HCT116 (cell line): ENCODE measurements at places on chromosomes 12 and 14. TPM values are rescaled to one million over a fixed set of nuclear protein-coding genes. Genes with fewer than 3 reads are reported as not detected.

The AQP2 gene
- total RNA-seq: not detected

The ADAM21 gene
- total RNA-seq: 0.98 TPM

The MSI1 gene
- 26.0 TPM for total RNA-seq

GRCh38 chr12:6840761-6841515, at the start of gene GNB3:
TSS of gene GNB3 (plus strand) at chr12:6840925. CDS start at chr12:6841288, 363 bp downstream.
- no peak for DNase-seq

GRCh38 chr12:90048918-90049317, 340.3 kb upstream of the ATP2B1 start:
- DNase-seq: no peak

DNA sequence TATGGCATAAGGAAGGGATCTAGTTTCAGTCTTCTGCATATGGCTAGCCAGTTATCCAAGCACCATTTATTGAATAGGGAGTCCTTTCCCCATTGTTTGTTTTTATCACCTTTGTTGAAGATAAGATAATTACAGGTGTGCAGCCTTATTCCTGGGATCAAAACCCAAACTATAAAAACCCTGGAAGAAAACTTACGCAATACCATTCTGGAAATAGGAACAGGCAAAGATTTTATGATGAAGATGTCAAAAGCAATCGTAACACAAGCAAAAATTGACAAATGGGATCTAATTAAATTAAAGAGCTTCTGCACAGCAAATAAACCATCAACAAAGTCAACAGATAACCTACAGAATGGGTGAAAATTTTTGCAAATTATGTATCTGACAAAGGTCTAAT, 128.5 kb upstream of the DCN start:
- DNase-seq: no peak

- DNase-seq: no peak
Observed at GRCh38 chr14:34957771-34958286, 25.0 kb upstream of the SRP54 start.

DNA sequence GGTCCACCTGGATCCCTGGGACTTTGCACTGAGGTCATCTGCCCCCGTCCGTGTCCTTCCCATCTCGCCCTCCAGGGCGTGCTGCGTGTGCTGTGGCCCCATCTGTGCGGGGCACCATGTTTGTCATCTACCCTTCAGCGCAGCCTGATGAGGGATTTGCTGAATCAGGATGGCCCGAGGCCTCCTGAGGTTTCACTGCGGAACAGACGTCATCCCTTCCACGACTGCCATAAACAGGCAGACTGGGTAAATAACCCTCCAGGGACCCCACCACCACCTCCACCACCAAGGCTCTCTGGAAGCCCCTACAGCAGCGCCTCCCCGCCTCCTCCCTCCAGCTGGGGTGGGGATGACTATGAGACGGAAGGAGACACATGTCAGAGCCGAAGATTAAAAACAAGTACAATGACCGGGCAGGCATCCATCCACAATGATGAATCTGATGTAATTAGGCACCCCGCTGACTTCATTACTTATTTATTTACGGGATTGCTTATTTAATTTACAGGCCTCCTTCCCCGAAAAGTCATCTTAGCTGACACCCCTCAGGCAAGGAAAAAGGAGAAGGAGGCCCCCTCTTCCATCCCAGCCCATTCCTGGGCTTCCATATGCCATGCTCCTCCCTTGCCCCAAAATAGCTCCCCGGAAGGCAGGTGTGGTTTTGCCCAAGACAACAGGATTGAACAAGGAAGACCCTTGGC, 39.4 kb downstream of the NCOR2 start:
- no peak for DNase-seq

GRCh38 chr12:49662998-49663843, 39.9 kb downstream of the PRPF40B start:
- no peak for DNase-seq

DNA sequence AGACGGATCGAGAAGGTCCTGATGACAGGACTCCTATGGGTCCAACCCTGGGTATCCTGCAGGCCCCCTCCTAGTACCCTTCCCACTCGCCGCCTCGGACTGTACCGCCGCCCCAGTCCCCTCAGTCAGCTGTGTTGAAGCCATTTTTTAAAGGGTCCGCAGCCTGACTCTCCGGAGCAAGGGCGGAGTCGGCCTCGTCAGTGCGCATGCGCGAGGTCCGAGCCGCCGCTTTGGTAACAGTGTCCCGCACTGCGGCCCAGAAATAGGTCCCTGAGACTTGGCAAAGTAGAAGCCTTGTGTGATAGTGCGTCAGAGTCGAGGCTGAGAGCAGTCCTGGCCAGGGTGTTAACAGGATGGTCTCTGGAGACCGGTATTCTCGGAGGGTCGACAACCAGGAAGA, 769.0 kb upstream of the ALG10B start:
- no peak for DNase-seq

DNA sequence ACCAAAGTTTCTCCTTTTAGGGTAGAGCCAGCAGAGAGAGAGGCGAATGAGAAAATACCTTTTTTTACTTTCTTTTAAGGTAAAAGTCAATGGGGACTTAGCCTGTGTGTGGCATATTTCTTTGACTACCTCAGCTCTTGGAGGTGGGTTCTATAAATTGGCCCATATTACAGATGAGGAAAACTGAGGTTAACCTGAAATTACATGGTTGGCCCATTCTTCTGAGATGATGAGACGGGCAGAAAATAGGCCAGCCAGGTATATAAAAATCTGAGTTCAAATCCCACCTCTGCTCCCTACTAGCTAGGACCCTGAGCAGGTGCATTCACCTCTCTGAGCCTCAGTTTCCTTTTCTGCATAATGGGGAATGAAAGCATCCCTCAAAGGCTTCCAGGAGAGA, 22.4 kb downstream of the LHX5 start:
- no peak for DNase-seq

DNA sequence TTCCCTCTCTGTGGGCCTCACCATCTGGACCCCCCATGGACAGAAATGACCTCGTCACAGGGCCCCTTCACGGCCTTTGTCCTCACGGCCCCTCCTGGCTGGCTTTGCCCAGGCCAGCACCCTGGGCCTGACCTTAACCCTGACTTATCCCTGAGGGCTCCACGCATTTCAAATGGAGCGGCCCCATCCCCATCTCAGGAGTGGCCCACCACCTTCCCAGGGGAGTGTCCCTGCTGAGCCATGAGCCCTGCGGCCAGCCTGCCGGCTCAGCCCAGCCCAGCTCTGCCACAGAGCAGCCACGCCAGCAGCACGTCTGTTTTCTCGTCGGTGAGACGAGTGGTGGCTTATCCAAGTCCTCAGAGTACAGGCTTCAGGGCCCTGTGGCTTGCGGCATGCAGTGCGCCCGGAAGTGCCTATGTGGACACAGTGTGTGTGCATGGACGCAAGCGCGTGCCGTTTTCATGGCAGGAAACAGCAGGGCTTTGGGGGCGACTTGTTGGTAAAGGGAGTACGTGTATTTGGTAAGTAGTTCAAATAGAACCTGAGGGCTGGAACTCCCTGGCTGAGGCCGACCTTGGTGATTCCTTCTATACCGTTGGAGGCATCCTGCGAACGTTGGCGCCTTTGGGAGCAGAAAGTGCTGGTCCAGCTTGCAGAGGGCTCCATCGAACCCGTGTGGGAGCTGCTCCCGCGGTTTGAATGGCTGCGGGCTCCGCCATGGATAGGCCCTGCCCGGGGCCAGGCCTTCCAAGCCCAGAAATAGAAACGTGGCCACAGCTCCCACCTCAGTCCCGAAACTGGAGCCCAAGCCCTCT, 52.1 kb downstream of the LRCOL1 start:
- DNase-seq: no peak

DNA sequence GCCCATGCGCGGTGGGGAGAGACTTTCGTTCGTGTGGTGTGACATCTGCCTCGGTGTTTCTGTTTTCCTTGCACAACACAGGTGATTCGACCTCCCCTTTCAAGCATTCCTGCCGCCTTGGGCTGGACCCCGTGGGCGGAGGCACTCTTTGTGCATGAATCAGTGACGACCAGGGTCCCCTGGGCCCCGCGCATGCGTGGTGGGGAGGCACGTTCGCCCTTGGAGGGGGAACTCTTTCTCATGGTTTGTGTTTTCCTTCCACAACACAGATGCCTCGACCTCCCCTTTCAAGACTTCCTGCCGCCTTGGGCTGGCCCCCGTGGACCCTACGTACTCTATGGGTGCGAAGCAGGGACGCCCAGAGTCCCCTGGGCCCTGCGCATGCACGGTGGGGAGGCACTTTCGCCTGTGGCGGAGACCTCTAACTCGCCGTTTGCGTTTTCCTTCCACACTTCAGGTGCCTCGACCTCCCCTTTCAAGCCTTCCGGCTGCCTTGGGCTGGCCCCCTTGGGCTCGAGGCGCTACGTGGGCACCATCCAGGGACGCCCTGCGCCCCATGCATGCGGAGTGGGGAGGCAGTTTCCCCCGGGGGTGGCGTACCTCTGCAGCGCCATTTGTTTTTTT, 340.9 kb downstream of the ALG10 start:
- DNase-seq: no peak

DNA sequence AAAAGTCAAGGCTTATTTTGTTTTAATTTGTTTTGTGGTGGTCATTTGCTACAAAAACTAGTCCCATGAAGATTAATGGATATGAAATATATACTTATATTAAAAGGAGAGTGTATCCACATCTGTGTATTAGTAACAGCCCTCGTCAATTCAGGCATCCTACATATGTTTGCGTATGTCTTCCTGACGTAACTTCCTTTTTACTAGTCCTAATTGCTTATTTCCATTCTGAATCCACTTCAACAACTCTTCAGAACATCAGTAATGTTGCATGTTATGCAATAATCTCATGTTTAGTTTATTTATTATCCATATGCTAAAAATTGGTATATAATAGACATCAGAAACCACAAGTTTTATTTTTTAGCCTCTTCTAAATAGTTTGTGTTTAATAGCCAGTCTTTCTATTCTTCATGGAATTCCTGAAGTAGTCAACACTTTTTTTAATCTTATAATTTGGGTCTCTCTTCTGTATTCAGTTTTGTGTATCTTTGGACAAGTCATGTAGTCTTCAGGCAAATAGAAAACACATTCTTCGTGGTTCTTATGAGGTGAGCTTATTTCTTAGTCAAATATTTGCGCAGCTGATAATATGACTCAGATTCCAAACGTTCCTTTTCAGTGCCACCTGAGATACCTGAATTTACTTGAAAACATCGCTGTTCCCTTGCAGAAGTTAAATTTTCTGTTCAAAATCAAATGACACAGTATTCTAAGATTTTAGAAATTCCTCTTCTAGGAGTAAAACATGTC, 268.6 kb downstream of the CCDC59 start:
- no peak for DNase-seq

DNA sequence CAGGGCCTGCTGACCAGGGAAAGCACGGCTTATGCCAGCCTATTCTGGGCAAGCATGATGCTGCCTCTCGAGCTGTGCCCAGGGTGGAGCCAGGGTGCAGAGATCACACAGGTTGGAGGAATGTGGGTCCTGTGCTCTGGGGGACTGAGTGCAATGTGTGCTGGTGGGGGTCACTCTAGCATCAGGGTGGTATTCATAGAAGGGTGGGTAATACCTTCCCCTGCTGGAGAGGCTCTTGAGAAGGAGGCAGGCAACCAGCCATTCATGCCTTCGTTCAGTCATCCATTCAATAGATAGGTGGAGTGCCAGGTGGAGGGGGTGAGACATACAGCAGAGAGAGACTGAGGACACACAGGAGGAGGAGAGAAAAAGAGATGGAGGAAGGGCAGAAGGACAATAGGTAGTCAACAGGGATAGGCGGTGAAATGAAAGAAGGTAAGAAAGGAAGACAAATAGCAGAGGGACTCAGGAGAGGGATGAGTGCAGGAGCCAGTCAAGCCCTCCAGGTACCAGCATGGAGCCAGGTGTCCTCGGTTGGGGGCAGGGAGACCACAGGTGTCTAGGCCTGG, 5.2 kb upstream of the ZNF385A start:
- no peak for DNase-seq

DNA sequence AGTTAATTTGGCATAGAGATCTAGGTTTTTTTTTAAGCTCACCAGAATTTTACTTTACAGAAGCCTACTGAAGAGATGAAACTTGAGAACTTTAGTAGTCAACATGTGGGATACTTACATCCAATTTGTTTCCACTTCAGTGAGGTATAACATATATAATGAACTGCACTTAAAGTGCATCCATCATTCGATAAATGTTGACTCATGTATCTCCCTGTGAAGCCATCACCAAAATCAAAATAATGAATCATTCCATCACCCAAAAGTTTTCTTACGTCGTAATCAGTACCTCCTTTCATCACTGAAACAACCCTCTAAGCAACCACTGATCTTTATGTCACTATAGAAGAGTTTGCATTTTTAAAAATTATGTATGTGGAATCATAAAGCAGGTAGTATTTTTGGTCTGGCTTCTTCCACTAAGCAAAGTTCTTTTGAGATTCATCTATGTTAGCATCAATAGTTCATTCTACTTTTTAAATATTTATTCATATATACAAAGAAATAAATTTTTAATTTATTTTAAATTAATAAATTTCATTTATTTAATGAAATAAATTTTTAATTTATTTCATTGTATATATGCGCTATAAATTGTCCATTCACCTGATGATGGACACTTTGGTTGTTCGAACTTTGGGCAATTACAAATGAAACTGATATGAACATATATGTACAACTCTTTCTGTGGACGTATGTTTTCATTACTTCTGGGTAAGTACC, 2.0 kb upstream of the CPNE8 start:
- no peak for DNase-seq

GRCh38 chr14:38311655-38312054, 55.8 kb upstream of the CLEC14A start:
- no peak for DNase-seq

- no peak for DNase-seq
Observed at GRCh38 chr14:86613786-86614185, 1083.8 kb downstream of the FLRT2 start.
